ENCODE measurements at places on chromosomes 12 and 14. TPM values are rescaled to one million over a fixed set of nuclear protein-coding genes. Genes with fewer than 3 reads are reported as not detected.

Gene DBX2
- total RNA-seq, result not detected

Gene GALNT9
- total RNA-seq, result under 0.01 TPM

Gene KLHDC1
- total RNA-seq, result 0.90 TPM

Gene SPX
- under 0.01 TPM for total RNA-seq

Gene OSBPL8
- 48.0 TPM for total RNA-seq

Gene PRB2
- not detected for total RNA-seq

Gene SLC25A29
- 6.5 TPM for total RNA-seq

Gene FBRSL1
- total RNA-seq, result 0.83 TPM

Gene GPRC5D
- not detected for total RNA-seq

Gene ADAM21
- total RNA-seq, result 0.36 TPM

Gene RAD51AP1
- total RNA-seq, result 15.3 TPM

Gene PAPOLA
- 137 TPM for total RNA-seq

Gene KRT6A
- total RNA-seq, result not detected

Gene ULK1
- 1.8 TPM for total RNA-seq

GRCh38 chr12:68043435-68043834 is 54.2 kb downstream of the IFNG-AS1 start:
- DNase-seq, result no peak

DNA sequence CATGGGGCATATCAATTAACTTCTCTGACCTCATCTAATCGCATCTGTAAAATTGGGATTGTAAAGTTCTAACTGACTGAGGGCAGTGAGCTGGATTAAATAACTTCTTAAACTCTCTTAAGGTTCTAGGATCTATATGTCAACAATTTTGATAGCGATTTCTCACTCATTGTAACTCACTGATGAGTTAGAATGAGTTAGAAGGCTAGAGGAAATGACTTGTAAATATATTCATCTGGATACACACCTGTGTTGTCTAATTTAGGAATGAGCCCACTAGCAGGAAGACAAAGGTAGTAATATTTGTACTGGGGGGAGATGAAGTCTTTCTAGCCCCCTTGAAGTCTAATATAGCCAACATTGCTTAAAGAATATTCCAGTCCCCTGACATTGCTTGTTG is 46.3 kb upstream of the CERS5 start:
- no peak for DNase-seq

- no peak for DNase-seq
These were observed 59.3 kb upstream of the TMPO start for GRCh38 chr12:98456041-98456440.

DNA sequence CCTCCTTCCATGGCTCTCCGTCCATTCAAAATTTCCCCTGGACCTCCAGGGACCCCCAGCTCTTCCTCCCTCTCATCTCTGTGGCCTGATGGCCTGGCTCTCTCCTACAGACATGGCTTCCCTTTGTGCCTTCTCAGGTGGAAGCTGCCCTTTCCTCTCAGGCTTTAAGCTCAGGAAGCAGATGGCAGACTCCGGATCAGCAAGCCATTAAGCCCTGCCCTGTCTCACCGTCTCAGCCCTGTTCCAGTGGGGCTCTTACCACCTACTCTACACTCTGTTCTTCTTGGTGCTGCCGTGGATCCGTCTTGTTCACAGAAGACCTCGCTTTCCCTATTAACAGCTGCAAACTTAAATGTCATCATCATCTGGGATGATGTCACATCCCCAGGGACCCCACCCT is 33.1 kb downstream of the NPC2 start:
- DNase-seq, result no peak

- DNase-seq, result no peak
These were observed 52.9 kb downstream of the PHLDA1 start for GRCh38 chr12:75978677-75979076.

DNA sequence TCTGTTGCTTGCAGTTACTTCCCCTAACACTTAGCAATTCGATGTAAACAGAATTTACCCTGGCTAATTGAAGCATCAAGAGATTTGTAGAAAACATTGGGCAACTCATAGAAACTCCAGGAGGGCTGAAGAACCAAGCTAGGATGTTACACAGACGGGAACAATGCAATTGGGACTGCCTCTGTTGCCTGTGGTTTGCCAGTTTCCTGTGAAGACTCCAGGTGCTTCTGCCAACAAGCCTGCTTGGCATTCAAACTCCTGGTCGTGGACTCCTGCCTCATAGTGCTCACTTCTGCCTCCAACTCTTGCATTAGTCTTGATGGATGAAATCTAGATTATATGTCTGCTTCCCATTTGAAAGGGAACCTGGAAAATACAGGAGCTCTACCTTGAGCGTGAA is 246.0 kb downstream of the BMP4 start:
- DNase-seq, result no peak

- DNase-seq, result no peak
These were observed 167.2 kb downstream of the KTN1 start for GRCh38 chr14:55747186-55747585.

GRCh38 chr12:58425481-58426392 is 484.4 kb downstream of the ATP23 start:
- peak; percentile 94 for DNase-seq

DNA sequence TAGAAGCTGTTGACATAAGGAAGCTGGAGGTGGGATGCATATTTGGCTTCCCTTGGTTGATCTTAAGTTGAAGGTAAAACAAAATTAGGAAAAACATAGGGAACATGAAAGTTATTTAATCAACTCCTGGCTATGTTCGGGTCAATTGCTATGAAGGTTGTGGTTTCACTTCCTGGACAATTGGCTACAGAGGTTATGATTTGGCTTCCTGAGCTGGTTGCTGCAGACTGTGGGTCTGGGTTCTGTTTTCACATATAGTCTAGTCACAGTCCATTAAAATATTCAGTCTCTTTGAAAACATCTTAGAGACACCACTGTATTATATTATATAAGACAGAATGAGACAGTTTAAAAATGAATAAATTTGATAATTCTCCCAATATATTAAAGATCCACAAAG is 895.2 kb upstream of the USP15 start:
- DNase-seq, result no peak

- no peak for DNase-seq
These were observed 645.6 kb upstream of the TMEM132C start for GRCh38 chr12:127621366-127621765.

GRCh38 chr14:31505411-31505810 is 17.6 kb upstream of the GPR33 start:
- DNase-seq, result peak; percentile 61

DNA sequence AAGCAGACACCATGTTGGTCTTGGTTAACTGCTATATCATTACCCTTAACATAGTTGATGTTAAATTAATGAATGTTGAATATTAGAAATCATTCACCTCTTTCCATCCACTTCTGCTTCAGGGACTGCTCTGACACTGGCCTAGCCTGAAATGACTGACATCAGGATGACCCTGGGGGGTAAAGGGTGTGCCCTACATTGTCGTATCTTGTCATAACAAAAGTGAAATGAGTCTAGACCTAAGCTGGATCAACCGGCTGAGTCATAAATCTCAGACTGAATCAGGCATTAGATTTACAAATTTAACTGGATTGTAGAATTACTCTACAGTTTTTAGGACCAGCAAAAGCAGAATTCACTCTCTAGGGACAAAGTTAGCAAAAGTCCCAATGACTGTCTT is 35.3 kb downstream of the KICS2 start:
- DNase-seq, result peak; percentile 47

- no peak for DNase-seq
These were observed 80.7 kb upstream of the PSMC1 start for GRCh38 chr14:90175631-90176030.

GRCh38 chr14:78985668-78986381 is 815.7 kb downstream of the NRXN3 start:
- DNase-seq, result peak; percentile 10

GRCh38 chr14:90732139-90732538 is 84.1 kb downstream of the TTC7B start:
- DNase-seq, result no peak

DNA sequence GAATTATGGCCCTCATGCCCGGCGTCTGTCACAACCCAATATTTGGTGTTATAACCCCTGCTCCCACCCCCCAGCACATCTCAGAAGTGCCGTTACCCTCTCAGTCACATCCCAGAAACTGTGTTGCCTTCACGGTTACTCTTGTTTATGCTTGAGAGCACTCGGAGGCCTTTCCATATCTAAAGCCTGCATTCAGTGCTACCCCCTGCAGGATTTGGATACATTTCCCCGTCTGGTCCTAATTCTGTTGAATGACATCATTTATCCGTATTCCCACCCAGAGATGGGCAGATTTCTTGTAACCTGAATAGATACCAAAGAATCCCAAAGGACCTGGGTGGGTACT is 19.1 kb upstream of the FOS start:
- peak; percentile 77 for DNase-seq

GRCh38 chr12:30878024-30878423 is 48.5 kb upstream of the TSPAN11 start:
- DNase-seq, result no peak

DNA sequence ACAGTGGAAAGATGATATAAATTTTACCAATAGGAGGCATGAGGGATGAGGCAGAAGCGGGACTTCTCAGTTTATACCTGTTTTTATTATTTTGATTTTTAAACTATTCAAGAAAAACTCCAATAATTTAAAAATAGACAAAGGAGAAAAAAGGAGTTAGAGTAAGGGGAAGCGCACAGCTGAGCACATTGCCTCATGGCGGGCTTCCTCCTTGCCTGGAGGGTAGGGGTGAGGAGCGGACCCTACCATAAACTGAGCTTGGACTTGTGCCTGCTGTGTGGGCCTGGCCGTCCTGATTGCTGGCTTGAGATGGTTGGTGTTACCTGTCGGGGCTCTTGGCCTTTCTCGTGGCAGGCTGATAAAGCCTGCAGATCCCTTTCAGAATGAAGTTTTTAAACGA is 15.1 kb upstream of the HIP1R start:
- no peak for DNase-seq

DNA sequence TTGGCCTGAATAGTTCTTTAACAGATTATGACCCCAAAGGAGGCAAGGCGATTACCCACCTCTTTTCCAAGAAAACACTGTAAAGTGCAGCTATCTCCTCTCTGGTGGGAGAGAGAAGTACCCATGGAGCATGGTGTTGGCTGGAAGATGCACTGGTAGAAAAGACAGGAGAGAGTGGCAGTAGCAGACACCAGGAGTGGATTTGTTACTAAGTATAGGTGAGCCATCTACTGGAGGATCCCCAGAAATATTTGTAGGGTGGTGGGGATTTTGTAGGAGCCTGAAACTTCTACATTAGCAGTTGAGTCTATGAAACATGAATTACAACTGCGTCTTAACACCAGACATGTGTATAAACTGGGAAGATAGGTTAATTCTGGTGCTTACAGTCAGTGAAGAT is 148.0 kb downstream of the SLC38A4 start:
- peak; percentile 55 for DNase-seq

DNA sequence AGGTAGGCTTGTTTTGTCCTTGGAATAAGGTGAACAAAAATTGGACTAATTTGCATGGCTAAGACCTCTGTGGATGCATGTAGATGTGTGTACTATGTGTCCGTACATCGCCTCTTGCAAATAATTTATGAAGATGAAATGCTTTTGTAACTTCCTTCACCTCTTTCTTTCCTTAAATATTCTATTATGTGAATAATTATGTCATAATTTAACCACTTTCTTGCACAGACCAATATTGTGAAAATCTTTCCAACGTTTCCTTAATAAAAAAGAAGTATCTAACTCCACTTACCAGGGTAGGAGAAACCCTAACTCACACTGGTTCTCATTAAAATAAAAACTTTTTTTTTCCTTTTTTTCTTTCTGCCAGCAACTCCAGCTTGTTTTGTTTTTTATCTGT is 4.0 kb downstream of the NANOG start:
- DNase-seq, result no peak

- peak; percentile 73 for DNase-seq
These were observed 29.0 kb downstream of the LTBP2 start for GRCh38 chr14:74582910-74583581.

DNA sequence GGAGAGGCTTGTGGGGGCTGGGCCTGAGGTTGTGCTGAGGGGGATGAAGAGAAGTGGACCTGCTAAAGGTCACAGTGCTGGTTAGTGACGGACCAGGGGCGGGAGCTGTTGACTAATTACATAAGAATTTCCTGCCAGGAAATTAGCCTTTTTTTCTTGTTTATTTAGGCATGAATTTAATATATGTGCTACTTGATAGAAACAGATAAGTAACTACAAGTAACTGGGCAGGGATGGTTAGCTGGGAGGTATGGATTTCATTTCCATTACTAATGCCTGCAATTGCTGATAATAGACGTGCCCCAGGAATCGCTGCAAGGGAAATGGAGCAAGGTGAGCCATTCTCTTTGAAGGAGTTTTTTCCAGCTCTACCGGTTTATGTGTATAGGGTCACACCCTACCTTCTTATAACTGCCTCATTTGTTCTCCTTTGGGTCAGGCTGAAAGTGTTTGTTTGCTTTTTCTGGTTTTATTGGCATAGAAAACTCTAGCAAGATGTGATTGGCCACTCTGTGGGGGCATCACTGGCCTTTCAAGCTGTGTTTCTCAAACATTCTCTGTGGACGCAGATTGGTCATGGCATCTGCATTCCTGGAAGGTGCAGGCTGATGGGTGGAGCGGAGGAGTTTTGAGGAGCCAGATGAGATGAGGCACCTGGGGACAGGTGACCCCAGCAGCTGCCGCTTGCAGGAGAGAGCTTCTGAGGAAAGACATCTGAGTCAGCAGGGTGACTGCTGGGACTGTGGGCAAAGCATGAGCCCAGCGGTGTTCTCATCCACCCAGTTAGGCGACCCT is 19.0 kb upstream of the GPRC5A start:
- peak; percentile 88 for DNase-seq

- peak; percentile 16 for DNase-seq
These were observed 781 bp downstream of the NPAS3 start for GRCh38 chr14:32939254-32940065.

GRCh38 chr12:93536766-93537488 is 35.5 kb upstream of the SOCS2 start:
- DNase-seq, result peak; percentile 23

DNA sequence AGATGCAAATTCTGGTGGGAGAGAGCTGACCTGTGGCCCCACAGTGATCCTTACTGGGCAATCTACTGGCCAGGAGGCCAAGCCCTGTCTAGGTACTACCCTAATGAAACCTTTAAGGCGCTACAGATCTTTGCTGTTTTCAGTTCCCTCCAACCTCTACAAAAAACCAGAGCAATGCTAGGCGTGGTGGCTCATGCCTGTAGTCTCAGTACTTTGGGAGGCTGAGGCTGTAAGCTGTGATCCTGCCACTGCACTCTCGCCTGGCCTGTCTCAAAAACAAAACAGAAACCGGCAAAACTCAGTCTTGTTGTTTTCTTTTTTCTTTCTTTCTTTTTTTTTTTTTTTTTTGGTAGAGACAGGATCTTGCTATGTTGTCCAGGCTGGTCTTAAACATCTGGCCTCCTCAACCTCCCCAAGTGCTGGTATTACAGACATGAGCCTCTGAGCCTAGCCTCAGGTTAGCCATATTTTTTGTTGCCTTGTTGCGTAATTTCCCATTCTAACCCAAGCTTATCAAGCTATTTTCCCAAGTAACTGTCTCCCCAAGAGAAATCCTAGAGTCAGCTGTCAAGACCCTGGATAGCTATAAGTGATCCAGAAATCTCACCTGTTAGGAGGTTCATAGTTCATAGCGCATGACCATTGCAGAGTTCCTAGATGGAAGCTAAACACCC is 2.8 kb downstream of the ETFBKMT start:
- no peak for DNase-seq

GRCh38 chr14:29311983-29312382 is 545.4 kb downstream of the FOXG1 start:
- DNase-seq, result peak; percentile 47

Measured in IMR-90 (cell line).